ENCODE measurements at places on chromosomes 2 and 18.

DNA sequence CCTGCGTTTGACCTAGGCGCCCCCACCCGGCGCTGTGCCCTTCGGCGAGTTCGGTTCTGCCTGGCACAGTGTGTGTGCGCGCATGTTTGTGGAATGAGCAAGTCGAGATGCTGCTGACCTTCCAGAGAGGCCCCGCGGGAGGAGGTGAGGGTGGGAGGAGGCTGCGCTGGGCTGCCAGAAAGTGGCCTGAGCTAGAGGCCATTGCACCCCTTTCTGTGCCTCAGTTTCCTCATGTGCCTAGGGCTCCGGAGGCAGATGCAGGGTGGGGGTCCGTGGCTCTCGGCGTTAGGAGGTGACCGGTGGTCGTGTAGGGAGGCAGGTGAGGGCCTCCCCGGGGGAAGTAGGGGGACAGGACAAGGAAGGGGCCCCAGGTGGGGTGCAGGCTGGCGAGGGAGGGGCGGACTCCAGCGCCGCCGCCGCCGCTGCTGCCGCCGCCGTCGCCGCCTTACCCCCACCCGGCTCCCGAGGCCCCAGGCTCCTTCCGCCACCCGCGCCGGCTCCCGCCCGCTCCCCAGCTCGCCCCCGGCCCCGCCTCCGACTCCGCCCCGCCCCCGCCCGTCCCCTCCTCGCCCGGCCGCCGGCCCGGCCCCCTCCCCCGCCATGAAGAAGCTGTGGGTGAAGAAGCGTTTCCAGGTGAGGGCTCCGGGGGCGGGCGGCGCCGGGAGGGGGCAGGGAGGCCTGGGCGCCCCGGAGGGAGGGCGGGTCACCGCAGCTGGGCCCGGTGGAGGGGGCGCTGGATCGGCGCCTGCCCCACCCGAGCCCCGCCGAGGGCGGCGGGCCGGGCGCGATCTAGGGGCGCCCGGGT, 7.0 kb downstream of the SPEG start:
- DNase-seq, result no peak

DNA sequence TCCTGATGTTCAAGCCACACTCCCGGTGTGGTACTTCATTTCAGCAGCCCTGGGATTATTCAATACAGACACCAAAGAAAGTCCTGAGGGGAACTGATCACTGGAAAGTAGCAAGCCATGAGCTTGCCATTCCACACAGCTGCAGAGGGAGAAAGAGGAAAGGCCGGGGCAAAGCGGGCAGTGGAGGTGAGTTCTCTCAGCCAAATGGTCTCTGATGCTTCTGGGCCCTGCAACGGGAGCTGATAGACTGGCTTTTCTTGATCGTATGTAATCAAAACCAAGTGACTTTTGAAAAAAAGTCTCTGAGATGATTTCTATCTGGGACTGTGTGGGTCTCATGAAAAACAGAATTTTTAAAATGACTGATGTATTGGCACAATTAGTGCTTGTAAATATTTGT, 152.9 kb downstream of the ALPK2 start:
- DNase-seq, result no peak

GRCh38 chr2:29114586-29114945, 649 bp upstream of the CLIP4 start:
- DNase-seq, result no peak

DNA sequence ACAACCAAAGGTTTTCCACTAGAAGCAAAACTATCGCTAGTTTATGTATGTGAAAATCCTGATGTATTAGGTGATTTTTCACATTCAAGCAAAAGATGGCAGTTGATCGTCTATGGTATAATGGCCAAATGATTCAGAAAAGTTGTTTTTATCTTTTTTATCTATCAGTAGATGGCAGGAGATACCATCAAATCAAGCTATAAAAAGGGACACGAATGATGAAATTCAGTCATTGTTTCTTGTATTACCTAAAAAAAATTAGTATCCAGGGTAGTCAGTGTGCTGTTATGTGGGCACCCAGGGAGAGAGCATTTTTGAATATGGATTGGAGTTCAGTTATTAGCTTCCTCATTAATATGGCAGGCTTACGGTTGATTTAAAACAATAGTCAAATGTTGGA, 22.9 kb upstream of the CAVIN2 start:
- no peak for DNase-seq

DNA sequence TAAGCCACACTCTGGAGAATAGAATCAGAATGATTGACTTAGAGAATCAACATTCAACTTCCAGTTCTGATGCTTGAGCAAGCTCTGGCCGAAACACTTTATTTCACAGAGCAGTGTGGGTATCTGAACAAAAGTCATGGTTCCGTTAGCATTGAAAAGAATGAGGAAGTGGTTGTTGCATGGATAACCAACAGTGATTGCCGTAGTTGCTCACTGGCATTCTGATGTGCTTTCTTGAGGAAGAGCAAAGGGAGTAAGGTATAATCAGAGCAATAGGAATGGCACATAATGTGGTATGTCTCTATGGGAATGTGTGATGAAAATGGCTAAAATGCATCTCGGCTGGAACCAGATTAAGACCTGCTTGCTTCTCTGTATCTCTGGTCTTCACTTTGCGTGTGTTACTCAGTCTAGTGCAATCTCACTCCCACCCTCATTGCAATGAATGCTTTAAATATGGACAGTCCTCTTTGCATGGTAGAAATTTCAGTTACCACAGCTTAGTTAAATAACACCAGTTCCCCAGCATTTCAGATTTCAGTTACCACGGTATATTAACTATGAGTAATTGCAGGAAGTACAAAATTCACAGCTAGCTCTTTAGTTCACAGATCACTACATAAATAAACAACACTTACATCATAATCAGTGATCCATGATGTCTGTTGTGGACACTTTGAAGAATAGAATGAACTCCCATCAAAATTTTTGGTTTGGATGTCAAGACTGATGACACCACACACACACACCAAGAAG, 7.8 kb upstream of the RAB12 start:
- DNase-seq, result no peak

DNA sequence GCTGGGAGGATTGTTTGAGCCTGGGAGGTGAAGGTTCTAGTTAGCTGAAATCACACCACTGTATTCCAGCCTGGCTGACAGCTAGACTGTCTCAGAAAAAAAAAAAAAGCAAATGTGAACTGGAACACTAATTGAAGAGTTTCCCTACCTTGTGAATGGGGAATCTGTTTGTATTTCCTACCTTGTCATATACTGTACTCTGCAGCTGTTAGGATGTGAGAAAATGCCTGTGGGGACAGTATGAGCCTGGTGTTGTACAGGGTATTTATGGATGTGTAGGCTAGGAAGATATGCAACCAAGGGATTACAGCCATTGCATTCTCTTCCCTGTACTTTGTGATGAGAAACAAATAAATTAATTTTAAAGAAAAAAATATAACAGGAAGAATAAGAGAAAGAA, 113.3 kb upstream of the FAM117B start:
- no peak for DNase-seq

- DNase-seq, result no peak
These were observed 9.4 kb downstream of the INSIG2 start for GRCh38 chr2:118097657-118098056.

DNA sequence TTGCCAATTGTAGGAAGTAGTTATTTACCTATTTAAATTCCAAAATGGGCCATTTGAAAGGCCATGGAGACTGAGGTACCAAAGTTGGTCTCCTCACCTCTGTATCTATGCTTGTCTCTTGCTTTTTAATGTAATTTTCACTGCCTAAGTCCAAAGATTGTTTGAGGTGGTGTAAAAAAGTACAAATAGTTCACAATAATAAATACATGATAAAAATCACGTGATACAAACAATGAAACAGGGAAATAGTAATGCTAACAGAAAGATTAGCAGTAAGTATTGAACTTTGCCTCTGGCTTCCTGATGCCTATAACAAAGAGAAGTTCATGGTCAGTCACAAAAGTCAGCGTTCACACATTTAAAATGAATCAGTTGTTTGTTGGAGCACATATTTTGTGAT, 67.6 kb downstream of the CNTNAP5 start:
- DNase-seq, result no peak

- DNase-seq, result no peak
These were observed 39.6 kb upstream of the CRACDL start for GRCh38 chr2:98975611-98976010.

DNA sequence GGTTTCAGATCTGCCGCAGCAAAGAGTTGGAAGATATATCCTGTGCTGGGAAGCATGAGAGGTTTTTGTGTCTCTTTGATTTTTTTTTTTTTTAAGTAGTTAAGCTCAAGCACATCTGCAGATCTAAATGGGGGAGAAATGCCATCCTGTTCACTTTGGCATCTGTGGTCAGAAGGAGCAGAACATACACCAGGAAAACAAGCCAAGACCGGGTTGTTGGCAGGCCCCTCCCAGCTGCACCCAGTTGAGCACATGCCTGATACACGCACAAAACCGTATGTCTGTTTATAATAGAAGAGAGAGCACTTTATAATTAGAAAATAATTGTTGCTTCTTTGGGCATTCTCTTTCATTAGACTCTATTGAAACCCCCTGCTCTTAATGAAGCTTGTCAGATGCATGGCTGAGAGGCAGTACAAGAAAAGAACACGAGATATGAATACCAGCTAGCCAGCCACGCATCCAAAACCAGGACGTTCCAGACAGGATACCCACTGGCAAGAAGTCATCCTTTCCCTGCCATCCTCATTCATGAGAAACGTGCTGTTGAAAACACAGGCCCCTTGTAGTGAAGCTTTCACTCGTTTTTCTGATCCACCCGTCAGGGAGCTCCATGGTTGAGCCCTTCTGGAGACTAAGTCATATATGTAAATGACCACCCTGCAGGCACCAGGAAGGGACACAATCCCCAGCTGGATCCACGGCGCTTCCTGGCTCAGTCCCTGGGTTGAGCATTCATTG, 152.2 kb downstream of the ALPK2 start:
- no peak for DNase-seq

DNA sequence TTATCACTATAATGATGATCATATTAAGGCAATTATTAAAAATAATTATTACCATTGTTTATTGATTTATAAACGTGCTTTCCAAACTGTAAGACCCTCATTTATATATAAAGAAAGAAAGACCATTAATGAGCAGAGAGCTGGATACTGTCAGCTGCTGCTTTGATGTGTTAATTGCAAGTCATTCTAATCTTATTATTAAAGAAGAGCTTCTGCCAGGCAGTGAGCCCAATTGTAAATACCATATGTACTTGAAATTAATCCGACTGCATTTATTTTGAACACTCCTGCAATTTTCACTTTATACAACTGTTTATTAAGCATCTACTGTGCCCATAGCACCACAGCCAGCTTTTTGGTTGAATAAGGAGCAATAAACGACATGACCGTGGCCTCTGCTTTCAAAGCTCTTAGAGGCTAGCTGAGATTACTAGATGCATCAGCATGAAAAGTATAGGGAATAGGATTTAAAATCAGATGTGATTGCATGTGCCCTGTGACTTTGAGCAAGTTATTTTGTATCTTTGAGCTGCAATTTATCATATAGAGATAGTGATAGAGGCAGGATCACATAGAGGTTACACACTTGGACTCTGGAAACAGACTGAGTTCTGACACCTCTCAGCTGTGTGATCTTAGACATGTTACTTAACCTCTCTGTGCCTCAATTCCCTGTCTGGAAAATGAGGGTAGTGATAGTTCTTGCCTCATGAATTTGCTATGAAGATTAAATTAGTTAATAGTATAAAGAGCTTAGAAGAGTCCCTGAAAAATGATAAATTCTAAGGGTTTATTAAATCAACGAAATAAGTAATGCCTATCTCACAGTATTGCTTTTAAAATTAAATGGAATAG, 83.4 kb downstream of the MYCN start:
- DNase-seq, result no peak

GRCh38 chr2:53778536-53779162, 8.1 kb downstream of the ASB3 start:
- DNase-seq, result no peak

DNA sequence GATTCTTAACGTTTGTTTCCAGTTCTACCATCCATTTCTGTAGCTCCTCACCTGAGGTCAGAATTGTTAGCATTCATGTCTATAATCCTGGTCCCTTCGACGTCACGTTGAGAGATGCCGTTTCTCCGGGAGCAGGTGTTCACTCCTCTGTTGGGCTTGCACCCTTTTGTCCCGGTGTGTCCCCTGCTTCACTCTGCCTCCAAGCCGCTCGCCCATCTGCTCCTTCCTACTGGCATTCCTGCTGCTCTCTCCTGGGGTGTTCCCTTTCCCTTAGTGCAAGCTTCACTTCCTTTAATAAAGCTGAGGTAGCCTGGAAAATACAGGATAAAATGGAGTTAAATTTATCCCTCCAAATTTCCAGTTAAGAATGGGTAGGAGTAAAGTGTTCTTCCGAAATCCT, 61.9 kb upstream of the CABYR start:
- no peak for DNase-seq

DNA sequence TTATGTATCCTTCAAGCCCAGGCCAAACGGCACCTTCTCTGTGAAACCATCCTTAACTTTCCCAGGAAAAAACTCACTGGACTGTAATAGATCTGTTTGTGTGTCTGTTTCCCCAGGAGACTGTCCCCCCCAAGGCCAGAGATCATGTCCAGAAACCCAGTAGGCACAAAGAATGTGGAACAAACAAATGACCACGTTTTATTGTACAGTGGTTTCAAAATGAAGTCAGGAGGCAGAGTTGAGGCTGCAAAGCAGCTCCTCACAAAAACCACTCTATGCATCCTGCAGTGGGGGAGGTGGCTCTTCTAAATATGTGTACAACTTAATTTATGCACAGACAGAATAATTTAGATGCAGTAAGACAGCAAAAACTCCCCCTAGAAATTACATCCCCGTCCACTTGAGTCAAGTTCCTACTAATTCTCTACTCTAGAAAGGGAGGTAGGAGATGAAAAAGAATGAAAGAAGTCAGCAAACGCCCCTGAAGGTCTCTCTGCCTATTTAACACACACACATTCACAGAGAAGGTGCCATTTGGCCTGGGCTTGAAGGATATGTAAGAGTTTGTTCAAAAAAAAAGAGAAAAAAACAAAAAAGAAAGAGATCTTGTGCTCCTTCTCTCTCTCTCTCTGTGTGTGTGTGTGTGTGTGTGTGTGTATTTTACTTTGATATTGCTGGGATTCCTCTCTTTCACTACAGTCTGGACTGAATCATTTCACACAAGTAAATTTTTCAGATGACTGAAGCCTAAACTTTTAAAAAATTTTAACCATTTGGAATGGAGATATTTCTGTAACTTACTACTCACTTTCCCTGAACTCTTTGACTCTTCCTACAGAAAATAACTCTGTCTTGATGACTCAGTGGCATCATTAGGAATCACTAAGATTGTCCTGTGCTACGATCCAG, 19.5 kb downstream of the BCL2 start:
- no peak for DNase-seq

GRCh38 chr2:62556086-62556485, 50.1 kb upstream of the TMEM17 start:
- no peak for DNase-seq

GRCh38 chr2:71614976-71615766, 161.8 kb downstream of the DYSF start:
- DNase-seq, result no peak

Measured in glomerular endothelial cell (primary cell).